ENCODE measurements at places on chromosomes 13 and 19.

DNA sequence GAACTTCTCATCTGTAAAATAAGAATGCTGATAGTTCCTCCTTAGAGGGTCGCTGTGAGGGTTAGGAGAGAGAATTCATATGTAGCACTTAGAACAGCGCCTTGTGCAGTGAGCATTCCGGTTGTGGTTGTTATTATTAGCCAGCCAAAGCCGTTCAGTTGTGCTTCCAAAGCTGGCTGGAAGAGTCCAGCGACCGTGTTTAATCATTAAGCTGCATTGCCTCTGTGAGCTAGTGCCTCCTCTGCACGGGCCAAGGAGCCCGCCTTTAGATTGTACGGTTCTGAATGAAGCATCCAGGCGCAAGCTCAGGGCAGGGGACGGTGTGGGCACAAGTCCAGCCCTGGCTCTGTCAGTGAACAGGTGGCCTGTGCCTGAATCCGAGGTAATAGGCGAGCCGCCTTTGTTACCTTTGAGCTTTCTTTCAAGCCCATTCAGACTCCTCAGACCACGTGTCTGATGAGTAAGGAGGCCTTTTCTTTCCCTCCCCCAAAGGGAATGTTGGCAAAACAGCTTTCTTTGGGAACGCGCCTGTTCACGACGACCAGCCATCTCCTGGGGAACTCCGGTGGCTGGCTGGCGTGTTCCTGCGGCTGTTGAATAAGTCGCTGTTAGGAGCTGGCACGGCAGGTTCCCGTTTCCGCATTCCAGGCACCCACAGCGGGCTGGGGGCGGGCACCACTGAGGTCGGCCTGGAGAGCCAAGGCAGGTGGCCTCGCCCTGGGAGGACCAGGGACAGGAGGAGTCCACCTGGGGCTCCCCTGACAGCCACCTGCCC is 25.1 kb downstream of the SIPA1L3 start:
- no peak for DNase-seq

DNA sequence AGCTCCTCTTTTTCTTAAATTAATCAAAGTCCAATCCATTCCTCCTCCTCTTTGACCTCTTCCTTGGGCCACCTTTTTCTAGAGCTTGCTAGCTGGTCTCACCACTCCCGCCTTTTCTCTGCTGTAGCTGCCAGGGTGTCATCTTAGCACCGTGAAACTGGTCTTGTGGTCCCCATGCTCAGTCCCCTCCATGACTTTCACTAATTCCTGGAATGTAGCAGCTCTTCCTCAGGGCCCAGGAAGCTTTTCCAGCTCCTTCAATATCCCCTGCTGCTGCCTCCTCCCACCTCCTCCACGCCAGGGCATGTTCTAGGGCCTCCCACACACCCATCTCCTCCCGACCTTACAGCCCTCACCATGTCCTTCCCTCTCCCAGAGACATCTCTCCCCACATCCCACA is 222.2 kb downstream of the MYO16 start:
- no peak for DNase-seq

DNA sequence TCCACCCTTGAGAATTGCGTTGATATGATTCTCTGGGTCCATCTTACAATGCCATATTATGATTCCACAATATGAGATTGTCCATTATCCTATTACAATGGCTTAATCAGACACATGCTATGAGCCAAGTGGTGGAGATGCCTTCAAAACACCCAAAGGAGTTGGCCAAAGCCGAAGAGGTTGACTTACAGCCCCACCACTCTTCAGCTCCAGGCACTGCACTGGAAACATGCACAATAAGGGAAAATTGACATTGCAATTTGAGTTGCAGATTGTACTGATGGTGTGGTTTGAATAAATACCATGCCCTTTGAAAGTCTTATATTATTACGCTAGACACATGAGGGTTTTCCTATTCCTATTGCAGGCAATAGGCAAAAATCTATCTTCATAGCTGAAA is 75.4 kb upstream of the TNFSF11 start:
- DNase-seq, result no peak

DNA sequence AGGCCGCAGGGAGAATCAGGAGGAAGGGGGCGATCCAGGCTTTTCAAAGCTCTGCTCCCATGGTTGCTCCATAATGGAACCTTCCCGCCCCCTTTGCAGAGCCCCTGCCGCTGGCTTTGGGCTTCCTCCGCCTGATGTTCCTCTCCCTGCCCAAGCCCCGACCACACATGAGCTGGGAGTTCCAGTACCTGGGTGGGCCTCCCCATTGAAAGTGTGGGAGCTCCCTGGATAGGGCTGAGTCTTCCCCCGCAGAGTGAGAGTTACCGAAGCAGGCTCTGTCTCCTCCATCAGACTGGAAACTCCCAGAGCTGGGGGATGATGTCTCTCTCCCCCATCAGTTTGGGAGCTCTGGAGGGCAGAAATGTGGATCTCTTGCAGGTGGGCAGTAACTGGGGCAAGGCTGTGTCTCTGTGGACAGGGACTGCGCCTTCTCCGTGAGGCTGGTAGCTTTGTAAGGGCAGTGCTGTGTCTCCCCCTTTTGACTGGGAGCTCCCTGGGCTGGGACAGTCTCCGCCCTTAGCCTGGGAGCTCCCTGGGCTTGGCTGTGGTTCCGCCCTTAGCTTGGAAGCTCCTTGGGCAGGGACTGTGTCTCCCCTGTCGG is 722 bp downstream of the DCAF15 start:
- no peak for DNase-seq

- DNase-seq, result no peak
These were observed 786 bp upstream of the LILRA2 start for GRCh38 chr19:54572696-54573311.
